Astrocyte (in vitro differentiated cells and primary cell): ENCODE measurements at places on chromosomes 2 and 18. TPM values are rescaled to one million over a fixed set of nuclear protein-coding genes. Genes with fewer than 3 reads are reported as not detected.

The SIX2 gene
- total RNA-seq: 7.4 and 10.1 TPM in 2 replicates

The IL18R1 gene
- total RNA-seq: 2.4 and 4.4 TPM in 2 replicates

GRCh38 chr2:176891857-176892256 is 320.7 kb upstream of the HNRNPA3 start:
- no peak for DNase-seq

GRCh38 chr2:1935476-1935875 is 191.2 kb upstream of the PXDN start:
- peak; percentile 29 for DNase-seq

DNA sequence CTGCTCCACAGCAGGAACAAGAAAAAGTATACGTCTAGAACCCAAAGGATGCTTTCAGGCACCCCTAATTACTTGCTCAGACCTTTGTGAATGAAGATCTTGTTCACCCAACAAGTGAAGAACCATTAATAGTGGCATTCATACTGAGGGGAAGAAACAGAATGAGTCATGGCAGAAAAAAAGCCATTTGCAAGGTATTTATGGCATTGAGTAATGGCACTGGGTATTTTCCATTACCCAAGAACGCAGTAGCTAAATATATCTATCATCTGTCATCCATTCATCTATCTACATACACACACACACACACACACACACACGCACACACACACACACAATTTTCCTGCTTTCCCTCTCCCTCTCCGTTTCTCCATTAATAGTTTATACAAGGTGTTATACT is 56.4 kb upstream of the XIRP2 start:
- DNase-seq: peak; percentile 35

- no peak for DNase-seq
These were observed 34.0 kb upstream of the CHMP1B start for GRCh38 chr18:11817229-11817628.

DNA sequence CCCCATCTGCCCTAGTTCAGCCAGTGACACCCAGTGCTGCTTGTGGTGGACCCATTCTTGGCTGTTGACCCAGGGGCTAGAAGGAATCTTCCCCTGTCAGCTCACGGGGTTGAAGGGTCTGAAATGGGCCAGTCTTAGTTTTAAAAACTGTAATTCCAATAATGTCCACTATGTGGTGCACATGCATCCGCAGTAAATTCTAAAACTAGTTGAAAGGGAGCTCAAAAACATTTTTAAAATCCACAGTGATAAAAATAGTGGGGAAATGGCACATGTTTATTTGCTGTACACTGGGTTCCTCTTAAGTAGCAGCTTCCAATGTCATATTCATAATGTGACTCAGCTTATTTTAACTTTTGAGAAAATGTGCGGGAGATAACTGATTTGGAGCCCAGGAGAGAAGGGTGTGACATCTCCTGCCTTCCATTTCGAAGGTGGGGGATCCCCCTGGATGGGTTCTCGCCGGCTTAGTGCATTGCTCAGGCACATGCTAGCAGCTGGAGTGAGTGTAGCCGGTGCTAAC is 32.8 kb downstream of the GRHL1 start:
- peak; percentile 32 for DNase-seq
